ENCODE measurements at places on chromosomes 7 and 10. TPM values are rescaled to one million over a fixed set of nuclear protein-coding genes. Genes with fewer than 3 reads are reported as not detected.

Gene MACC1
- total RNA-seq, result not detected

Gene SP8
- total RNA-seq, result not detected

Gene PTPRZ1
- not detected for total RNA-seq

Gene INHBA
- total RNA-seq, result not detected

Gene NXPH1
- not detected for total RNA-seq

- DNase-seq, result peak; percentile 85
- H3K36me3 ChIP-seq, result no peaks in the 10 kb centered on the region
- H3K27me3 ChIP-seq, result no peaks in the 10 kb centered on the region
- H3K4me3 ChIP-seq, result no peak overlapping the region
Measured at GRCh38 chr10:3873728-3874461, 88.9 kb upstream of the KLF6 start.

- no peak overlapping the region for H3K27ac ChIP-seq
- no peak overlapping the region for H3K4me3 ChIP-seq
- H3K4me1 ChIP-seq, result no peaks in the 10 kb centered on the region
- no peaks in the 10 kb centered on the region for H3K27me3 ChIP-seq
Measured at GRCh38 chr7:101457001-101457750, 94.5 kb downstream of the COL26A1 start.

DNA sequence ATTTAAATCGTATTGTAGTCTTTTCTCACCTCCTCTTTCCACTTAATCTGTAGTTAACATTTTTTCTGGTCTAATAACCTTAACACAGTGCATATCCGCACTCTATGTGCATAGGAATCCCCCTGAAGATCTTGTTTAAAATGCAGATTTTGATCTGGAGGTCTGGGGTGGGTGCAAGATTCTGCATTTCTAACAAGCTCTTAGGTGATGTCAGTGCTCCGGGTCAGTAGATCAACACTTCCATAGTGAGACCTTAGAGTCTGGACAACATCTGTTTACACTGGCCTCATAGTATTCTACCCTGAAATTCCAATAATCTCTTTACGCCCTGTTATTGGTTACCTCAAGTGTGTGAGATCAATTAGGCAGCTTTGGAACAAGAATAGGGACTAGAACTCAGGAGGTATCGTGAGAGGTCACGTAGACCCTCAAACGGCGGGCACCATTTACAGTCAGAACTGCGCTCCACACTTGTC lies 434 bp upstream of the PLEKHA8 start:
- no peaks in the 10 kb centered on the region for H3K36me3 ChIP-seq
- peak overlapping the region; percentile 63 for H3K27ac ChIP-seq
- DNase-seq, result no peak
- peak overlapping the region; percentile 70 for H3K4me3 ChIP-seq
- H3K4me1 ChIP-seq, result peaks cover 45% of the 10 kb centered on the region
- H3K27me3 ChIP-seq, result no peaks in the 10 kb centered on the region

DNA sequence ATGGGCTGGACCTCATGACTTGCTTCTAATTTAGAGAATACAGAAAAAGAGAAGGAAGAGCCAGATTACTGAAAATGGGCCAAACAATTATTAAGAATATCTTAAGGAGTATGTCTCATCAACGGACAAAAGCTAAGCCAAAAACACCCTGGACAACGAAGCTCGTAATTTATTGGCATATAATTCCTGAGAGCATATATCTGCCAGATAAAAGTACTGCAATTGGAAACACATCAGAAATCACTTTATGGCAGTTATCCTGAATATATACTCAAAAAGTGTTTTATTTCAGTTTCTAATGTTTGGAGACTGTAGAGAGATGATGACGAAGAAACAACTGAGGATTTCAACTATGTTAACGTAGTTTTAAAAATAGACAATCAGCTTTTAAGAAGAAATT lies 211.8 kb downstream of the CSTF2T start:
- H3K27ac ChIP-seq, result no peak overlapping the region
- H3K36me3 ChIP-seq, result no peaks in the 10 kb centered on the region
- H3K4me1 ChIP-seq, result no peaks in the 10 kb centered on the region
- no peak overlapping the region for H3K4me3 ChIP-seq
- DNase-seq, result no peak

DNA sequence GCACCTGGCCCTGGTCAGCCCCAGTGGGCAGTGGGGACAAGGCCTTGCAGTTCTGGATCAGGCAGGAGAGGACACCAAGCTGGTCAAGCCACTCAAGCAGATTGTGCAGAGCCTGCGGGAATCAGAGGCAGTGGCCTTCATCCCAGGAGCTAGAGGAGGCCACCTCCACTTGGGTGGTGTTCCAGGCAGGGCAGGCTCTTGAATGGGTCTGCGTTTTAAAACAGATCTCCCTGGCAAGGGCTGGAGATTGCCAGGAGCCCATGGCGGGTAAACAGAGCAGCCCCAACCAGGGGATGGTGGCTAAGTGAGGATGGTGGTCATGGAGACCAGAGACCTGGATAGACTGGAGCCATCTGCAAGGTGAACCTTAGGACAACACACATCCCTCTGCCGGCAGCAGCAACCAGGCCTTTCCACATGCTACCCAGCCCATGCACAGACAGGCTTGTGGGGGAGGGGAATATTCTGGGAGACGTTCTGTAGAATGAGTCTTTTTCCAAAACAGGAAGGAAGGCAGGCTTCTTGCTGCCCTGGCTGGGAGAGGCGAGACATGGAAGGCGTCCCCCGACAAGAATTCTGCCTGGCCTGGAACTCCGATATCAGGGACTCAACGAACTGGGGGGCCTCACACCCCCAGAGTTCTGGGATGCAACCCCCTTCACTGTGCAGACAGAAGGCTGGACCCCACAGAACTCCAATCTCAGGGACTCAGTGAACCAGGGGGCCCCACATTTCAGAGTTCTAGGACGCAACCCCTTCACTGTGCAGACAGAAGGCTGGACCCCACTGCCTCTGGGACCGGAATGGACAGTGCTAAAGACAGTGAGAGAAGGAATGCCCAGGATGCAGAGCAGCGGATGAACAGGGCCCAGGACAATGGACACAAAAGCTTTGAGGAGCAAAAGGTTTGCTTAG lies 264.8 kb downstream of the PTPRN2 start:
- no peak overlapping the region for H3K4me3 ChIP-seq
- H3K4me1 ChIP-seq, result no peaks in the 10 kb centered on the region
- no peaks in the 10 kb centered on the region for H3K36me3 ChIP-seq
- no peak for DNase-seq
- H3K27ac ChIP-seq, result no peak overlapping the region

DNA sequence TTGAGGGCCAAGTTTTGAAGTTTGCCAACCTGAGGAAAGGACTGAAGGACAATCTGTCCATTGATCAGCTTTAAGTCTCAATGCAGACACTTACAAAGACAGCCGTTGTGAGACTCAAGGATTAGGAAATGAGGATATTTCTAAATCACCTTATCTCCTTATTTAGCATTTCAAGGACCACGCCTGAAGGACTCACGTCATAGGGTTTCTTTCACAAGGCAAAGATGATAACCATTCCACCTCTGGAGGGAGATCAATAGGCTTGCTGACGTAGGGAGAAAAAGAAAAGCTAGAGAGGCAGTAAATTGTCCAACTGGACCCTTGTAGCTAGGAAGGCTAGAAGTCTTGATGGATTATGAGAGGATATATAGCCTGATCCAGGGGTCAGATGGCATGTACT lies 3.3 kb upstream of the ASB4 start:
- H3K4me1 ChIP-seq, result no peaks in the 10 kb centered on the region
- H3K4me3 ChIP-seq, result no peak overlapping the region
- no peak for DNase-seq
- no peaks in the 10 kb centered on the region for H3K36me3 ChIP-seq
- no peaks in the 10 kb centered on the region for H3K27me3 ChIP-seq

DNA sequence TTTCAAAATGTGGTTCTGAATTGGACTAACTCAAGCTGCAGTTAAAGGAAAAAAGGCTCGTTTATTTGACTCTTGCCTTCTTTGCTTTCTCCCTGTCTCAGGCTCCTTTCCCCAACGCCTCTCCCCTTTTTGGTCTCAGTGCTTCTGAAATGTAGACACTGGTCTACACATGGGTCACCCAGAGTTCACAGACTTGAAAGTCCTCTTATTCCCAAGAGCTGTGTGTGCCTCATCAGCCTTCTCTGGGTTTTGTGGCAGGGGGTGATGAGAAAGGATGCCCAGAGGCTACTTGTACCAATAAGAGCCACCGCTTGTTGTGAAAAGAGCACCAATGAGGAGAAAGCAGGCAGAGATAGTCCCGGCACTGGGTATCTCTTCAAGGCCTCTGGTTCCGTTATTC lies 125.7 kb downstream of the BICC1 start:
- H3K4me1 ChIP-seq, result no peaks in the 10 kb centered on the region
- no peak overlapping the region for H3K27ac ChIP-seq
- no peak for DNase-seq
- no peak overlapping the region for H3K4me3 ChIP-seq
- H3K27me3 ChIP-seq, result no peaks in the 10 kb centered on the region
- no peaks in the 10 kb centered on the region for H3K36me3 ChIP-seq

- no peak overlapping the region for H3K4me3 ChIP-seq
- no peaks in the 10 kb centered on the region for H3K36me3 ChIP-seq
- DNase-seq, result no peak
- no peaks in the 10 kb centered on the region for H3K27me3 ChIP-seq
- H3K4me1 ChIP-seq, result peaks cover 14% of the 10 kb centered on the region
Measured at GRCh38 chr10:184911-185310, 49.7 kb downstream of the ZMYND11 start.

GRCh38 chr10:33279811-33280602 lies 54.5 kb downstream of the NRP1 start:
- no peak overlapping the region for H3K27ac ChIP-seq
- no peaks in the 10 kb centered on the region for H3K27me3 ChIP-seq
- no peaks in the 10 kb centered on the region for H3K36me3 ChIP-seq
- no peak for DNase-seq
- H3K4me3 ChIP-seq, result no peak overlapping the region

- no peaks in the 10 kb centered on the region for H3K36me3 ChIP-seq
- no peaks in the 10 kb centered on the region for H3K27me3 ChIP-seq
Measured at GRCh38 chr7:106425017-106425719, 140.4 kb upstream of the NAMPT start.

DNA sequence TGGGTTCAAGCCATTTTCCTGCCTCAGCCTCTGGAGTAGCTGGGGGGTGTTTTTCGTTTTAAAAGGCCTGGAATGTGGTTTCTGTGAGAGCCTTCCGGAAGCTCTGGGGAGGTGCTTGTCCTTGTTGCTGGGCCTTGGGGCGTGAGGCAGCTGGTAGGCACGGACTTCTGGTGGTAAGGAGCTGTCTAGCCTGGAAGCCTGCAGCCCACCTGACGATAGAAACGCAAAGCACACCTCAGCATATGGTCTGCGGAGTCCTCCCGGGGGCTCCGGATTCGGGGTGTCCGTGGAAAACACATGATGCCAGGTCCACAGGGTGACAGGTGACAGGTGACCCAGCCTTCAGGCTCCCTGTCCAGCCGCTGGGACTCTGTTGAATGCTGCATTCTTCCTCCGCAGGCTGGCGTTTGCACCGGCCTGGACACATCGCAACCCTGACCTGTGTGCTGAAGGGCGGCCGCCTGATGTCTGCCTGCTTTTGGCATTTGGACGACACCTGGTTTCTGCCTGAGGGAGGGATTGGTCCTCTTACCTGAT lies 37.3 kb downstream of the INPP5A start:
- DNase-seq, result no peak
- no peak overlapping the region for H3K4me3 ChIP-seq
- peaks cover 36% of the 10 kb centered on the region for H3K4me1 ChIP-seq
- H3K36me3 ChIP-seq, result no peaks in the 10 kb centered on the region
- no peak overlapping the region for H3K27ac ChIP-seq
- no peaks in the 10 kb centered on the region for H3K27me3 ChIP-seq
